Activated CD4-positive, alpha-beta T cell treated with anti-CD3 and anti-CD28 coated beads, Interleukin-2, amount 50 U/mL, for 4 hours (primary cell): ENCODE measurements at places on chromosomes 12 and 14.

DNA sequence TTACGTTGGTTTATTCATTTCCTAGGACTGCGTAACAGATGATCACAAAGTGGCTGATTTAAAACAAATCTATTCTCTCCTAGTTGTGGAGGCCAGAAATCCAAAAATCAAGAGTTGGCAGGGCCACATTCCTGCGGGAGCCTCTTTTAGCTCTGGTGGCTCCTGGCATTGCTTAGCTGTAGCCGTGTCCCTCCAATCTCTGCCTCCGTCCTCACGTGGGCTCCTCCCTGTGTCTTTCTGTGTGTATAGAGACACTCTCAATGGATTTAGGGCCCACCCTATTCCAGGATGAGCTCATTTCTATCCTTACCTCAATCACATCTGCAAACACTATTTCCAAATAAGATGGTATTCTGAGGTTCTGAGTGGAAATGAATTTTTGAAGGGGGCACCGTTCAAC lies 42.5 kb downstream of the KCTD10 start:
- no peak for DNase-seq

DNA sequence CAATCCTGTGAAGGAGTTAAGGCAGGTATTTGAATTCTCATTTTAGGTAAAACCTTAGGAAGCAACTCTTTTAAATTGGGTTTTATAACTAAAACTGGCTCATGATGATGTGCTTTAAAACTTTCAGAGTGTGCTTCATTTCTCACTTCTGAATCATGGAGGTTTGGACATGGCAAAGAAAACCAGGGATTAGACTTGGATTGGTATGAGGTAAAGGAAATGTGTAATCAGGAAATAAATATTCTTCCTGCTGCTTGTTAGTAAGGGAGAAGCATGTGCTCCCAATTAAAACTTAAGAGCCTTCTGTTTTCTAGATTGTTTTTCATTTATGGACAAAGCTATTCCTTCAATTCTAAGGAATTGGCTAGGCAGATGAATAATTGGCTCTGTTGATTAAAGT lies 57.4 kb downstream of the FBXO33 start:
- DNase-seq: no peak

DNA sequence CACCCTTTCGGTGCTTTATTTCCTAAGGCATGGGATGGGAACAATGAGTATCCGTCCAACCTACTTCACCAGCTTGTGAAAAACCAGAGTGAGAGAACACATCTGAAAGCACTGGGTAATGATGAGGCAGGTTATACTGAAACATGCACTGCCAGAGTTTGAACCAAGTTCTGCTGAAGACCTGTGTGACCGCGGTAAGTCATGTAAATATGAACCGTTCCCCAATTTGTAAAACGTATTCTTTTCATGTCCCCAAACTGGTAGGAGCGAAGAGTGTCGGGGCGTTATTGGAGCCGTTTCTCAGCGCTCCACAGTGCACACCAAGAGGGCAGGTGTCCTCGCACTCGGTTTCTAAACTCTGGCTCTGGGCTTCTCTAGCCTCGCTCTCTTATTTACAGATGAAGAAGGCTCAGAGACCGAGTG lies 788 bp upstream of the NGDN start:
- DNase-seq: no peak

DNA sequence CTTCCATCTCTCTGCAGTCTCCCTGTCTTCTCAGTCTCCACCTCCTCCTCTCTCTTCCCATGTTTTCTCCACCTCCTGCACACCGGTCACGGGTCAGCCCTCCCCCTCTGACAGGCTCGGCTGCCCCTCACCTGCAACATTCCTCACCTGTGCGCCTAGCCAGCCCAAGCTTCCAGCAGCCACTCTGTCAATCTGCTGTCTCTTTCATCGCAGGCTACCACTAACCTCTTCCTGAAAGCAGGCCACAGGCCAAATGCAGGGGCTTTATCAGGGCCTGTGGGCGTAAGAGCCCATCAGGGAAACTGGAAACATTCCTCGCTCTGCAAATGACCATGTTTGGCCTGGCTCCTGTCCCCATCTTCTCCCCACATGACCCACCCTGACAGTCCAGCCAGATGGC lies 34.5 kb downstream of the CMKLR1 start:
- DNase-seq: no peak

GRCh38 chr14:69682621-69683263 lies 71.3 kb downstream of the SUSD6 start:
- DNase-seq: no peak

DNA sequence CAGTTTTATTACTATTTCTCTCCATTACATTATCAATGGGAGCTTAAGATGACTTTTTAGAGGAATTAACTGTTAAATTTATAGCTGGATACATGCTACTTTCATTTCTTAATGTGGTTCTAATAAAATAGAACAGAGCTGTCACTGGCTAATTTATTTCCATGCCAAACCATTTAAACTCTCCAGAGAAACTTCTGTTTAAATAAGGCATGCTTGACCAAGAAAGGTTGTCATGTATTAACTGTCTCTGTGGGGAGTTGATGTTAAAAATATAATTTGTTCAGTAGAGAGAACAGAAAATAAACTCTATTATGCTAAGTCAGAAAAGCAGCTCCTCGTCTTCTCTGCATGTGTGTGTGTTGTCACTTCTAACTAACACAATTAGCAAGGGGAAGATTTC lies 447.4 kb downstream of the SLC16A7 start:
- DNase-seq: no peak

DNA sequence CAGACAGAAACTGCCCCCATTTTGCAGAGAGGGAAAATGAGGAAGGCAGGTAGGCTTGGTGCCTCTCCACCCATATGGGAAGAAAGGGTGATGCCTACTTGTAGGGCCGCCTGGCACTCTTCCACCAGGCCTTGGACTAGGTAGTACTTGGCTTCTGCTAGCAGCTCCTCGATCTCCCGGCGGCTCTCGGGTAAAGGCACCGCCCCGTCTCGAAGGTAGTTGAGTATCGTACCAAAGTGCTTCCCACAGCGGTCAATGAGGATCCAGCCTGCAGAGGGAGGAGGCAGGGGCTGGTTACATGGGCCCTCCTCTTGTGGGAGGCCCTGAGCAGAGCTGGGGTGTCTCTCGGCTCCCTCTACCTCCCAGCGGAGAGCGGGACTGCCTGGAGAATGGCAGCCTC lies 16.6 kb downstream of the KCTD10 start:
- DNase-seq: no peak

GRCh38 chr12:98721204-98721702 lies 76.2 kb downstream of the APAF1 start:
- no peak for DNase-seq

DNA sequence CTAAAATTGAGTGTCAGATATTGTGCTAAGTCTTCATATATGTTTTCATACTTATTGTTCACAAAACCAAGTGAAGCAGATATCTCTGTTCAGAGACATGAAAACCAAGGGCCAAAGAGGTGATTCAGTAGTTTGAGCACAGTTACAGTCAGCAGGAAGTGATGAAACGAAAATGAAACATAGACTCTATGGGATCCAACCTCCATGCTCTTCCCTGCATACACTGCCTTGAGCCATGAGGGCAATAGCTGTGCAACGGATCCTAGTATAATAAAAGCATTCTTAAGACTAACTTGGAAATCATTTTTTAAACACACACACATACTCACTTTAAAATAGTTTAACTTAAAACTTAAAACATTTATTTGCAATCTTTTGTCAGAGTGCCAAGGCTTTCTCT lies 27.9 kb downstream of the ESR2 start:
- DNase-seq: no peak
